ENCODE measurements at places on chromosomes 13 and 19.

DNA sequence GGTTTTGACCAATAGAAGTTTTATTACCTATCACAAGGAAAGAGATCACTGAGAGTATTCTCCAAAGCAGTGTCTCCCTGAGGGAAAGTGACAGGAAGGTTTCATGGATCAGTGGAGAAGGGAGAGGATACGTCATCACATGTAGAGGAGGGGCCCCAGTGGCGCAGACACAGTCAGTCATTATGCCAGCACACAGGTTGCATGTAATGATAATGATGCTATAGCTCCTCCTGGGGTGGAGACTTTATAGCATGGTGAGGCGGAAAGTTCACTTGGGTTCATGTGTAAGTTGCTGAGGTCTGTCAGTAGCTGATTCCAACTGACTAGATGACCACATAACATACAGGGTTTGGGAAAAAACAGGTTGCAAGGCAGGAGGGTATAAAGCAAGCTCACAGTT, 88.8 kb downstream of the FNDC3A start:
- DNase-seq: no peak

DNA sequence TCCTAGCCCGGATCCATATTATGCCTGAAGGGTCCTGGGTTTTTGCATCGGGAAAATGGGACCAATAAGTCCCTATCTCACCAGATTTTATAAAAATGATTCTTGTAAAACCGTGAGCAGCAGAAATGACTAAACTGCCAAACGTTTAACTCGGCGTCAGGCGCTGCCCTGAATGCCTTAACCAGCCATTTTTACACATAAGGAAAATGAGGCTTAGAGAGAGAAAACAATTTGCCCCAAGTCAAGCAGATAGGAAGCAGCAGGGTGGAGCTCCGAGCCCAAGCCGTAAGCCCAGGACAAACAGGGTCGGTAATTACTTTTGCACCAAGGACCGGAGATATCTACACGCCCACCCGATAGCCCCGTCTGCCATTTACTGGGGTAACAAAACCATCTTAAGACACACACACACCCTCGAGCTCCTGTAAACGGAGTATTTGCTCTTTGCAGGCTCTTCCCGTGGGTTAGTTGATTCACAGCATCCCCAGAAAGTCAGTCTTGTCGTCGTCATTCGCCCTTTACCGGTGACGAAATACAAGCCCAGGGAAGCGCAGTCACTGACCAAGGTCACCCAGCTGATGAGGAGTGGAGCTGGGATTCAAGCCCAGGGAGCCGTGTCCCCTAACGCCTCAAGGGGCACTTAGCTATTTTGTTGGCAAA, 16.0 kb upstream of the MRI1 start:
- DNase-seq: peak; percentile 26

- DNase-seq: no peak
These were observed 114.5 kb downstream of the ATP11A start for GRCh38 chr13:112804374-112804773.

GRCh38 chr19:38317104-38317612, 1.4 kb upstream of the YIF1B start:
- DNase-seq: peak; percentile 57

DNA sequence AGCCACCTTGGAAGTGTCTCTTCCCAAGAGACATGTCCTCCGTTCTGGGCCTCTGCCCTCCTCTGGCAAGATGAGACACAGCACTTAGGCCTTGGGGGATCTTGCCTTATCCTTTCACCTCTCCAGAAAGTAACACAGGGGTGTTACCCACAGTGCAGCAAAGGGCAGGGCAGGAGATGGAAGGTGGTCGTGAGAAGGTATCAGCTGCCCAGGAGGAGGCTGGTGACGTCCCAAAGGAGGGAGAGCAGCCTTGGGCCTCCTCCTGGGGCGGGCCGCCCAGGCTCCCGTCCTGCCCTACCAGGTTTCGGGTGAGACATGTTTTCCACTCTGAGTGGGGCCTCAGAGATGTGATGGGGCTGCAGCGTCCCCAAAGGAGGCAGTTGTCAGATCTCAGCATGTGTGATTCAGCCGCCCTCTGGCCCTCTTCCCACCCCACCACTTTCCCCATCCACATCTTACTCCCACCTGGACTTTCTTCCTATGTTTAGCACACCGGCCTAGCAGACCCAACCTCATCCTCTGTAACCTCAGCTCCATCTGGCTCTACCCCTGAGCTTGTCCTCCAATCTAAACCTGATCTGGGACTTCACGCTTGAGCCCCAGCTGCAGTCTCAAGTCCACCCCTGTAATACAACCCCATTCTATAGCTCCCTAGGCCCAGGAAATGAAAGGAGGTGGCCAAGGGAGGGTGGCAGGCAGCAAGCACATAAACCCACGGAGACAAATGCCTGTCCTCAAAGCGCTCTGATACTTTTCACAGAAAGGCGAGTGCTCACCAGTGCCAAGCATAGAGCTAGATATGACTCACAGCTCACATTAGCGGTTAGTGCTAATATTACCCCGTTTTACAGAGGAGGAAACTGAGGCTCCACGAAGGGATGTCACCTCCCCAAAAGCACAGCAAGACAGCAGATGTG, 9.3 kb downstream of the POU2F2 start:
- DNase-seq: peak; percentile 56

- DNase-seq: no peak
These were observed 43.2 kb downstream of the DCLK1 start for GRCh38 chr13:36088001-36088400.

GRCh38 chr13:44373601-44374347, at the start of gene SERP2:
Gene SERP2, plus strand, starts transcription at chr13:44373824. Its CDS starts 202 bp downstream, at chr13:44374026.
- DNase-seq: no peak

GRCh38 chr13:95660981-95661581, 15.9 kb upstream of the DNAJC3 start:
- peak; percentile 12 for DNase-seq
